T-helper 9 cell (primary cell): ENCODE measurements at places on chromosomes 4 and X.

- no peak for DNase-seq
Measured at GRCh38 chrX:66021401-66021764, 18.5 kb downstream of the VSIG4 start.

GRCh38 chr4:186685767-186686183 lies 37.9 kb downstream of the FAT1 start:
- DNase-seq: no peak

GRCh38 chrX:148958901-148959300 lies 458.5 kb downstream of the AFF2 start:
- no peak for DNase-seq

DNA sequence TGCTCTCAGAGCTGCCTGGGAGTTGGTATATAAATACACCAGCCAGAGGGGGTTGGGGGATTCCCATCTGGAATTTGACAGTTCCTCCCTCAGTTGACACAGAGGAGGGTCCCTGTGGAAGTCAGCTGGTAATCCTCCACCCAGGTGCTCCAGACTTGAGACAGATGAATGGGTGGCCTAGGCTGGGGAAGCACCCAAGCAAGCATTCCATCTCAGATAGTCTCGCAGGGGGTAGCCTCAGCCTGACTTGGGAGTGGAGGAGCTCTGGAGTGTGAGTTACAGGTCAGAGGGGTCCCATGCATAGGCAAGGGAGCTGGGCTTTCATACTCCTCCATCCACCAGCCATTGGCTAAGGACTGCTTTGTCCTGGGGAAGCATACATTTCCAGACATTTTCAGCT lies 229.3 kb upstream of the BCOR start:
- no peak for DNase-seq

DNA sequence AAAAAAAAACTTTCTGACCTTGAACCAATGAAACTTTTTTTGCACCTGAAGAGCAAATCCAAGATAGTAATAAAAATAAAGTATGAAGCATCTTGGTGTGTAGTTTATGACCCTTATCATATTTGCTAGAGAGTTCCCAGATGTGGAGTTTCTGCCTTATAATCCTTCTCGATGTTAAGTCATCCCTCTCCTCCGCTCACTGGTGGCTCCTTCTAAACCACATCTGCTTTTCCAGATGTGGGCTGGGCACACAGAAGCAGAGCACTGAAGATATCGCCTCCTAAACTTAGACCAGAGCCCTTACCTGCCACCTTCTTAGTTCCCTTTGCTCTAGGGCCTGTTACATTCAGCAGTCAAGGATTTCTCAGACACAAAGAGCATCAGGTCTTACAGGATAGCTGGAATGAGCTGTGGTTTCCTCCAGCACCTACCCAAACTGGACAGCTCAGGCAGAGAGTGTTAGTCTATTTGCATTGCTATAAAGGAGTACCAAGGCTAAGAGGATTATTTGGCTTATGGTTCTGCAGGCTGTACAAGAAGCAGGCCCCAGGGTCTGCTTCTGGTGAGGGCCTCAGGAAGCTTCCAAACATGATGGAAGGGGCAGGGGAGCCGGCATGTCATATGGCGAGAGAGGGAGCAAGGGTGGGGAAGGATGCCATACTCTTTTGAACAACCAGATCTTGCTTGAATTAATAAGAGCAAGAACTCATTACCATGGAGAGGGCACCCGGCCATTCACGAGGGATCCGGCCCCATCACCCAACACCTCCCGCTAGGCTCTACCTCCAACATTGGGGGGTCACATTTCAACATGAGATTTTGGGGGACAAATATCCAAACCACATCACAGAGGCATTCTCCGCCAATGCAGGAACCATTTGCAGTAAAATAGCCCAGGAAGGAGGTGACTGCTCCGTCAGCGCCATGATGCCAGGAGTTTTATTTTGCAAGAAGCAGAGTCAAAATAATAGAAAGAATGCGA lies 75.6 kb upstream of the HELT start:
- no peak for DNase-seq

- no peak for DNase-seq
Measured at GRCh38 chrX:48626401-48627298, 29.4 kb downstream of the WDR13 start.

GRCh38 chr4:147510962-147511668 lies 30.2 kb downstream of the EDNRA start:
- DNase-seq: no peak

- no peak for DNase-seq
Measured at GRCh38 chrX:105109936-105110335, 110.6 kb downstream of the TEX13A start.

GRCh38 chr4:53194727-53195126 lies 171.1 kb downstream of the SCFD2 start:
- DNase-seq: no peak

DNA sequence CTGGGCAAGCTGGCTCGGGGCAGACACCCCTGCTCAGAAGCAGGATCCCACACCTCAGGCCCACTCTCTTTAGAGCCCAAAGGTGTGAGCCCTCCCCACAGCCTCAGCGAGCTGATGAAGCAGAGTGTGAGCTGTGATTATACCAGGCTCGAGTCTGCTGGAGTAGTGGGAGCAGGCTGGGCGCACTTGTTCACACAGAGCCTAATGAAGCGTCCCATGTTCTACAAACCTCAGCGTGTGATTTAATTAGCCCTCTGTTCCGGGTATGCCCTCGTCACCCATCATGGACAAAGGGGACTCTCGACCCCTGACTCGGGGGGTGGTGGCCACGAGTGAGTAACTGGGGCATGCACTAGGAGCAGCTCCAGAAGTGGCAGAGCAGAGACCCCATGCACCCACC lies 62.3 kb downstream of the PPP2R2C start:
- DNase-seq: no peak

DNA sequence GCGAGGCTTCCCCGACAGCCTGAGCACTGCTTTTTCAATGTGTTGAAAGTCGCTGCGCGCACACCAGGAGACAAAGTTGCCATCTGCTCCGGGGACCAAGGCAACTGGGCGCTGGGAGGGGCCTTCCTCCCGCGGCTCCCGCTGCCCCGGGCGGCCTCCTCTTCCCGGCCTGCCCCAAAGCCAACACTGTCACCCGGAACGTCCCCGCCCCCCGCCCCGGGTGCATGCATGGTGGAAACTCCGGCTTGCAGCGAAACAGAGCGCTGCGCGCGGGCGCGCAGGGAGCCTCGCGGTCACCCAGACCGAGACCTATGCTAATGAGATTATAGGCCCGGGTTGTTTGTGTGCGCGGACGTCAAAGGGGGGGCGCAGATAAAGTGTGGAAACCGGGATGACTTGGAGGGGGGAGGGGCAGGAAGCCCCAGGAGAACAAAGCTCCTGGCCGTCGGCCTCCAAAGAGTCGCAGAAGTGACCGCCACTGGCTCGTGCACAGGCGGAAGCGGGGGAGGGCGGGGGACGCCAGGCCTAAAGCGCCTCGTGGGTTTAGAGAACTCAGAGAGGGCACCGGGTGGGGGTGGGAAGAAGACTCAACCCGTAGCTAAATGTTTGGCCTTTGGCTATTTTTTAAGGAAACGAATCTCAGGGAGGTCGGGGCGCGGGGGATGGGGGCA lies 88.8 kb downstream of the BCOR start:
- DNase-seq: no peak

- DNase-seq: no peak
Measured at GRCh38 chr4:100738196-100739165, 220.7 kb upstream of the EMCN start.

DNA sequence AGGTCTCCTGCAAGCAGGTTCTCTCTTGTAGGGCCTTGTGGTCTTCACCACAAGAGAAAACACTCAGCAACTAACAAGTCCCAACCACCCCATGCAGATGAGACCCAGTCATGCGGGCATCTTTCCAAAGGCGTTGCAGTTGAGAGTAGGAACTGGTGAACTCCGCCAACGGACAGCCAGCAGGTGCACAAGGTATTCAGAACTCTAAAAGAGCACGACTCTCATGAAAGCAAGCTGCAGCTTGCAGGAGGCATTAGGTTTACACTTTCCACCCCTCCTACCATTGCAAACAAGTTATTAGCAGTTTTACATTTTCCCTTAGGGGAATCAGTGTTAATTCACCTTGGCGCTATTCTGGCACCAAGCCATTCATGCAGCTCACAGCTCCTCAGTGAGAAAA lies 173.4 kb upstream of the KIT start:
- DNase-seq: no peak

DNA sequence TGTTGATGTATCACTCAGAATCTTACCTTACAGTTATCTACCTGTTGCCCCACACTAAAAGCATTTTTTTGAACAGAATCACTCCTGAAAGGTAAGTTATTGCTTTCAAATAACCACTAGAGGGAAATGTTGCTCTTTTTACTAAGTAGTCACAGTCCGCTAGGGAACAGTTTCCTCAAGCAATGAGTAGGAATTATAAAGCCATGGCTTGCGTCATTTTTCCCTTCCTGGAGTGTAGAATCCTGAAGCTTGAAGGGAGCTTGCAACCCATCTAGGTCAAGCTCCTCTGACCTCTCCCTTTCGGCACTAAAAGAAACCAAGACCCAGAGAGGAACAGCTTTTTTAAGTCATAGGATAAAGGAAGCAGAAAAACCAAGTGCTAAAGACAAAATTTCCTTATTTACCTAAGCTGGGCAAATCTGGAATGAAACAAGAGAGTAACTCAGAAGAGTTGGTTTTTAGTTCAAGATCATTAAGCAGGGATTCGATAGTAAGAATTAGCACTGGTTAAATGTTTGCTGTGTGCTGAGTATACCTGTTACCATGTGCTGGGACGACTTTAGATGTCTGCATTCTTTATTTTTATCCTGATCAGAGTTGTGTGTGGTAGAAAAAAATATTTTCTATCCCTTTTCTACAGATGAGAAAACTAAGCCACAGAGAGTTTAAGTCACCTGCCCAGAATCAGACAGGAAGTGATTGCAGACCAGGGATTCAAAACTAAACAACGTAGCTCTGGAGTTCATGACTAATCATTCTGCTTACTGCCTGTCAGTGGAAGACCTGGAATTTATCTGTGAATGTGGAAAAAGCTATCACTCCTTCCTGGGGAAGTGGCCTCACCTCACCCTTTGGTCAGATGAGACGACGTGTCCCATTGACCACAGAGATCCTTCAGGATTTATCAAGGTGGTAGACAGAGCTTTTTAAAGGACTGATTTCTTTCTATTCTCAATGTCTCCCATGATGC lies 631.5 kb downstream of the RAB28 start:
- no peak for DNase-seq

- no peak for DNase-seq
Measured at GRCh38 chrX:125203737-125204578, 115.7 kb upstream of the TEX13C start.

GRCh38 chrX:145410622-145411021 lies 163.3 kb downstream of the SPANXN1 start:
- no peak for DNase-seq

- DNase-seq: no peak
Measured at GRCh38 chr4:76194325-76194724, 19.3 kb downstream of the SCARB2 start.

GRCh38 chr4:40124690-40125089 lies 68.0 kb downstream of the N4BP2 start:
- DNase-seq: no peak

DNA sequence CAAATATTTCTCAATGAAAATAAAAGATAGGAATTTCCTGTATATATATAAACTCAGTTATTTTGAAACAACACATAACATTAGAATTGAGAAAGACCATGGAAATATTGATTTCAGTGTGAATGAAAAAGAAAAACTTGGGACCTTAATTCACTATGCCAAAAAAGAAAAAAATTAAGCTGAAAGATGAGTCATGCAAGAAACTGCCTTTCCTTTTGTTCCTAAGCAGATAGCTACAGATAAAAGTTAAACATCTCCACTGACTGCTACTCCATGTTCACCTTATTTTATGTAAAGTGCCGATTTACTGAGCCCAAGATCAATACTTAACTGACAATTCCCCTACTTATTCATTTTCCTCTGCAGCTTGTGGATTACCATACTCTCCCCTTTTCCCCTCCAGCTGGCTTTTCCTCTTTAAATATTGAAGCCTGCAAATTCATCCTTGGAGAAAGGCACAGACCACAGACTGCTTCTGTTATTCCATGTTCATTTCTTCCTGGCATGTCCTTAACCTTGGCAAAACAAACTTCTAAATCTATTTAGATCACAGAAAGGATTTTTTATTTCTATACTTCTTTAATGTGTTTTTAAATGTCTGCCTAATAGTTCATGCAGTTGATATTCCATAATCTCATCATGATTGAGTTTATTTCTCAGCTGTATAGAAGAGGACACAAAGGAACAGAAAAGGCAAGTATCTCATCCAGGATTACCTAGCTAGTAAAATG lies 40.5 kb upstream of the YTHDC1 start:
- no peak for DNase-seq

DNA sequence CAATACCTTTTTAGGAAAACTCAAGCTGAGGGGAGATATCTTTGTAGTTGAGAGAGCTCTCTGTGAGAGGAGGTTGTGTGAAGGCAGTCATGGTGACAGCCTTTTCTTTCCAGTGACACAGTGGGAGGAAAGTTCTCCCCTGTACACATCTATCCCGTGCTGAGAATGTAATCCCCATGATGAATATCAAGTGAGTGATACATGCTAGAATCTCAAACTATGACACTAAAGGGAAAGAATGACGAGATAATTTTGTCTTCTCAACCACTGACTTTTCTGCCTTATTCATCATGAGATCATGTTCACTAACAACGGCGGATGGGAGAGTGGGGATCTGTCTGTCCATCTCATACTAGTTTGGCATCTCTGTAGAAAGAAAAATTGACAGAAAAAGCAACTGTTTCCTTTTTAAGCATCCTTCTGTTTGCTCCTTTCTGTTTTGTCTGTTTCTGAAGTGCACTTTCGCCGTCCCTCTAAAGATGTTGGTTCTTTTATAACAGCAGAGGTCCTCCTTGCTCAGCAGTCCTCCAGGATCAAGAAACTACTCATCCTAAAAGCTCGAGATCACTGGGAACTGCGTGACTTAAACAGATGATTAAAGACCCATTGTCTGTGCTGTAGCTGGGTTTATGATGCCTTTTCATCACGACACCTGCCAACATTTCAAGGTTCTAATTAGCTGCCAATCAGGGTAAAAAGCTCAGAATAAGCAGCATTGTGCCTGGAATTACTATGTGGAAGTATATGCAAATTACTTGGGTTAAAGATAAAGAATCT lies 137.6 kb downstream of the DCK start:
- DNase-seq: no peak

- DNase-seq: peak; percentile 55
Measured at GRCh38 chrX:40108959-40109287, 11.2 kb upstream of the BCOR start.

DNA sequence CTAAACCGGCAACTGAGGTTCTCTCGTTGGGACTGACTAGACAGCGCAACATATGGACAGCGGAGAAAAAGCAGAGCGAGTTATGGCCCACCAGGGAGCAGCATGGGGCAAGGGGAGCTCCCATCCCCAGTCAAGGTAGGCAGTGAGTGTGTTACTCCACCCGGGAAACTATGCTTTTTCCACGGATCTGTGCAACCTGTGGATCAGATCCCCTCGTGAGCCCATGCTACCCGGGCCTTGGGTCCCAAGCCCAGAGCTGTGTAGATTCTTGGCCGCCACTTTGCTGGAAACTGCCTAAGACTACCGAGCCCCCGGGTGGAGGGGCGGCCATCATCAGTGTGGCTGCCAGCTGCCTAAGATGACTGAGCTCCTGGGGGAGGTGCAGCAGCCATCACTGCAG lies 140.9 kb downstream of the PAPSS1 start:
- no peak for DNase-seq

- no peak for DNase-seq
Measured at GRCh38 chr4:74111990-74112389, 13.0 kb upstream of the CXCL2 start.

GRCh38 chr4:95510877-95511276 lies 37.9 kb downstream of the UNC5C start:
- DNase-seq: no peak

- DNase-seq: no peak
Measured at GRCh38 chr4:74446193-74446868, 1.4 kb downstream of the AREG start.

GRCh38 chr4:65798498-65799127 lies 128.3 kb upstream of the EPHA5 start:
- no peak for DNase-seq
